Activated CD8-positive, alpha-beta memory T cell treated with anti-CD3 and anti-CD28 coated beads for 24 hours (primary cell): ENCODE measurements at places on chromosomes 4 and X.

- peak; percentile 91 for DNase-seq
These were observed 720 bp downstream of the RPL10 start for GRCh38 chrX:154398668-154399526.

GRCh38 chr4:56742080-56742871 lies 61.2 kb upstream of the HOPX start:
- DNase-seq, result no peak

DNA sequence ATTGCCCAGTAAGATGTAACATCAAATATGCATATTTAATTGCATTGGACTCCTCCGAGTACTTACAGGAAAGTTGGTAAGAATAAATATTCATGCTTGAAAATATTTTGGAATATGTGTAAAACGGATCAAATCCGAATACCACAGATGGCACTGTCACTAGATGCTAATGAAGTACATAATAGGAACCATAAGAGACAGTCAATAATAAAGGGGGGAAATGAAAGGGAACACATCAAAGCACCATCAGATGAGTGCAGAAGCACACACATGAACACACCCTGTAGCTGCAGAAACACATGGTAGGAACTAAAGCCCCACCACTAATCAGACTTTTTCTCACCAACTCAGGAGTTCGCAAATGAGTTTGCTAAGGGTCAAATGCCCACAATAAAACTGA lies 52.2 kb upstream of the PAGE5 start:
- DNase-seq, result no peak

- DNase-seq, result no peak
These were observed 59.0 kb downstream of the ING2 start for GRCh38 chr4:183563874-183564273.
